ENCODE measurements at places on chromosomes 3 and 15.

DNA sequence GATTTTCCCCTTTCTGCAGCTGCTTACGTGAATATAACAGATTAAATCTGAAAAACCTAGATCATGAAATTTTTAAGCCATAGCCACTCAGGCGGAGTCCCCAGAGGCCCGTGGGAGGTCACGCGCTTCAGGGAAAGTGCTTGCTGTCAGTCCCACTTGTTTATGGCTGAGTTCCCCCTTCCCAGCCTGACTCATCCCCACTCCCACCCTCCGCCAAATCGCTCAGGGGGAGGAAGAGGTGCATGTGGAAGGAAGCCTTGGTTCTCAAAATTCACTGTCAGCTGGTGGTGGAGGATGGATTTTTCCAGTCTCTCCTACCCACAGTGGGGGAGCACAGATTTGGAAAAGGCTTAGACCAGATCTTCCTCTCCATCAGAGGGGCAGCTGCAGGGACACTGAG, 67.4 kb downstream of the CORO2B start:
- DNase-seq, result no peak

DNA sequence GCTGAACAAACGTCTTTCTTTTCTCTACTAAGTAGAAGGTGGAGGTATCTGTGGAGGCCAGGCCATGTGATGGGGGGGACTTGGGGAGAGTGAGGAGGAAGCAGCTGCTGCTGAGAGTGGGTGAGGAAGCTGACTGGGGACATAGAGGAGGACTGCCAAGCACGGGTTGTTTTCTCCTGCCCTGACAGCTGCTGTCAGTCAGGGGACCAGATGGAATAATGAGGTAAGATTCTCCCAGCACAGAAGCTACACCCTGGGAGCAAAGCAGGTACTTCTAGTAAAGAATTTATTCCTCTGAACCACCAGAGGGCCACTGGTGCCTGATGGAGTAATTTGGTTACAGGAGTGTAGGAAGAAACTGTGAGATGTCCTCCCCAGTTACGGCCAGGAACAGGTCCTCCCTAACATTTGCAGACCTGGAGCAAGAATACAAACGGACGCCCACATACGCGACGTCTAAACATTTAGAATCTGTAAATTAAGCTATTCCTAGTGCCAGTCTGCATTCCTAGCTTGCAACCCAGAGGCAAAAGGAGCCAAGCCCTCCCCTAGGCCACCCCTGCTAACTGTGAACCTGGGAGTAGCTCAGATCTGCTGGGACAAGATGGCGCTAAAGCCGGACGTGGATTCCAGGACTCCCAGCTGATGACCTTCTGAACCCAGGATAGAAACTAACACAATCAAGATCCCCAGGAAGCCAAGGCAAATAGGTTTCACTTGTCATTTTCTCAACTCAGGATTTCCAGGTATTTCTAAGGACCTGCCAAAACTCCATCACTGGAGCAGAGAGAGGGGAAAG, 14.8 kb downstream of the CRYGS start:
- DNase-seq, result no peak

DNA sequence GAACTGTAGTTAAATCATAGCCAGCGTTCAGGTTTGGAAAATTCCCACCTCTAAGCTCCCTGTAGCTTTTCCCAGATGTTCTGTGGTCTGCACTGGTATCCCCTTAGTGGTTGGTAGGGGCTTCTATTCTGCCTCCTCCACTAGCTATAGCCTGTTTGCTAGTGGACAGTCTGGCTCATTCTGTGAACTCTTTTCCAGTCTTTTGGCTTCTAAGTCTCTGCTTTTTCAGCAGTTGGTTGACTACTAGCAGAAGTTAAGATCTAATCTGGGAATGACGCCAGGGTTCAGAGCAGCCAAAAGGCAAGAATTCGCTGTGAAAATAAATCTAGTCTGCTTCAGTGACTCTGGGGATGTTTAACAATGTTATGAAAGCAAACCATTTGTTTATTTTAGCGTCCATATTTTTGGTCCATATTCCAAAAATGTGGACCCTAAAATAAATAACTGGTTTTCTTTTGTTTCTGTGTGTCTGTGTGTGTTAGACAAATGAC, 73.7 kb upstream of the WDR72 start:
- DNase-seq, result no peak

- DNase-seq, result peak; percentile 29
These were observed 44.4 kb upstream of the SLC6A11 start for GRCh38 chr3:10771486-10772270.

DNA sequence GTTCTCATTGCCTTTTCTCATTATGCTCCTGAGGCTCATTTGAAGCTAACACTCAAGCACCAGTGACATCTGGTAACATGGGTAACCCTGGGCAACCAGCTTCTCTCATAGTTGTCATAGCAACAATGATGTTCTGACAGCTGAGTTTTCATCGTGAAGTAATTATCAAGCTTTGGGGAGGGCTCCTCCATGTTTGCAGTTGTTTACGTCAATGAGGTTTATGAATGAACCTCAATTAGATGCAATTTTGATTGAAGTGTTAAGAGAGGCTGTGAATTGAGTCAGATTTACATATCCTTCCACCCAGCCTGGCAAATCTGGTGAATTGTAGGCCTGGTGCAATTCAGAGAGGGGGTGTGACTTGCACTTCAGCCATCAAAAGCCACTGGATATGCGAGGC, 119.3 kb upstream of the CHD2 start:
- DNase-seq, result no peak

DNA sequence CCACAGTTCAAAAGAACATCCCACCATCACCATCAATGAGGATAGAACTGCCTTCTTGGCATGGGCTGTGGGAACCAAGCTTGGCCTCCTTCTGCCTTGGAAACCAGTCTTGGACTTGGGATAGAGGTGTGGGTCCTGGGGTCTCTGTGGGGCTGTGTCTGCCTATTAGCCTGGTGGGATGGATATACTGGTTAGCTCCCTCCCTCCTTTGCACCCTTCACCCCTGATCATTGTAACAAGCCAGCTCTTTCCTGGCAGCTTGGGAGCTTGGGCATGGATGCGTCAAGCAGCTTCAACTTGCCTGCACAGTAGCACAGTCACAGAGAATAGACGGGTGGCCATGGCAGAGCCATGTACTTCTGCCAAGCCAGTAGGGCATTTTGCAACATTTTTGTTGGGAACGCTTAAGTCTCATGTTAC, 65.2 kb downstream of the SMAD6 start:
- DNase-seq, result no peak

- no peak for DNase-seq
These were observed 54.9 kb upstream of the PXYLP1 start for GRCh38 chr3:141176775-141177174.

GRCh38 chr3:159488602-159489001, 500.0 kb upstream of the IL12A start:
- no peak for DNase-seq

Measured in liver (tissue), 10 donors.